ENCODE measurements at places on chromosomes 13 and 19. TPM values are rescaled to one million over a fixed set of nuclear protein-coding genes. Genes with fewer than 3 reads are reported as not detected.

Gene NLRP9
- not detected for total RNA-seq

Gene SIGLEC11
- total RNA-seq: not detected

- DNase-seq: no peak
- H3K36me3 ChIP-seq: no peaks in the 10 kb centered on the region
- no peaks in the 10 kb centered on the region for H3K27me3 ChIP-seq
- no peak overlapping the region for H3K27ac ChIP-seq
- H3K4me3 ChIP-seq: no peak overlapping the region
- H3K4me1 ChIP-seq: no peaks in the 10 kb centered on the region
Measured at GRCh38 chr13:104841110-104841509, 1694.4 kb downstream of the EFNB2 start.

- no peak overlapping the region for H3K27ac ChIP-seq
- no peaks in the 10 kb centered on the region for H3K27me3 ChIP-seq
Measured at GRCh38 chr19:20863176-20863575, 59.9 kb upstream of the ZNF85 start.

GRCh38 chr19:38064661-38065425 is 157.8 kb downstream of the SIPA1L3 start:
- no peaks in the 10 kb centered on the region for H3K27me3 ChIP-seq
- H3K36me3 ChIP-seq: peaks cover under 1% of the 10 kb centered on the region
- no peak for DNase-seq

- H3K27me3 ChIP-seq: no peaks in the 10 kb centered on the region
- H3K4me1 ChIP-seq: peaks cover 15% of the 10 kb centered on the region
- no peak overlapping the region for H3K27ac ChIP-seq
- no peak overlapping the region for H3K4me3 ChIP-seq
Measured at GRCh38 chr19:17424743-17425365, 5.0 kb downstream of the MVB12A start.

All from activated CD4-positive, alpha-beta T cell treated with anti-CD3 and anti-CD28 coated beads, Interleukin-2, amount 10 ng/mL, durations not matched to agents 7 days and 5 days (primary cell).